ENCODE measurements at places on chromosomes 3 and 15.

DNA sequence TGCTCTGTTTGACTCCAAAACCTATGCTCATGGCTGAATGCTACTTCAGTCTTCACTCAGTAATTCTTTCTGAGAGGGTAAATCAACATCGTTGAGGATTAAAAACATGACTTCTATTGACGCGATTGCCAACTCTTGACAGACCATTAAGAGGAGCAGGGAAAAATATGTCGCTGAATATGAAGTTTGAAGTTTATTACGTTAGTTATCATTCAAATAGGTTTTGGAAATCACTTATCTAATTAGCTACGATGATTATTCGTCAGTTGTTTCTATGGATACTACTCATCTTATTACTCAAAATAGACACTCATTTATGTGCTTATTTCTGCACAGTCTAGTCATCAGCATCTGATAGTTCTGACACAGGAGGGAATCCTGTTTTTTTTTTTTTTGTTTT lies 279.2 kb upstream of the TBL1XR1 start:
- no peaks in the 10 kb centered on the region for H3K27me3 ChIP-seq
- no peak overlapping the region for H3K27ac ChIP-seq
- H3K4me3 ChIP-seq: no peak overlapping the region
- H3K36me3 ChIP-seq: peaks cover 2% of the 10 kb centered on the region
- H3K4me1 ChIP-seq: no peaks in the 10 kb centered on the region
- no peak for DNase-seq

DNA sequence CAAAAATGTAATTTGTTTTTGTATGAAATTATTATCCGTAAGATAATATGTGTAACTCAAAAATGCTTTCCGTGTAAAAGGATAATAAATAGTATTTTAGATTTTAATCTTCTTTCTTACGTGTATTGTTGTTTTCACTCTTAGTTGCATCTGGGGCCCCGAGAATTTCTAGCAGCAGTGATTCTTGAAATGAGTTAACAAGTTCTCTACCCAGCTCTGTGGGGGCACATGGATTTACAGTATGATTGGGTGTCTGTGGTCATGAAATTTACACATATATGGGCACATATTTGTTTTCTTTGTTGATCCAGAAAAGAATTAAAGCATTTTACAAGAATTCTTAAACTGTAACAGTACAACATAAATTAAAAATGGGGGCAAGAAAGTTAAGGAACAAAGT lies 145.9 kb upstream of the LRRFIP2 start:
- DNase-seq: no peak
- no peak overlapping the region for H3K4me3 ChIP-seq
- H3K27ac ChIP-seq: no peak overlapping the region

DNA sequence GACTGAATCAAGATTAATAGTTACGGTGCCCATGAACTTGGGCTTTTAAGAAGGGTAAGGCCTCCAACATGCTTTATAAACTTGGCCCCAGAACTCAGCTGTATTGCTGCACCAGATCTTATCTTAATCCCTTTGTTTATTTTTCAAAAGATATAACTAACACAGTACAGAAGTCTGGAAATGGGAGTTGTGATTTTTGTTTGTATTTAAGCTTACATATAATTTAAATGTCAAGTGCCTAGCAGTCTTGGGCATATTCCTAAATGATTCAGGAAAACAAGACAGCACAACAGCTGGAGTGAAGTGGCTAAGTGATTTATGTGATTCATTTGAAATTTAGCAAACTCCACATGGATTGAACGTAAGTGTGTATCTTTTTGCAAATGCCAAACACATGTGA lies 56.2 kb downstream of the NBEAL2 start:
- H3K27me3 ChIP-seq: no peaks in the 10 kb centered on the region
- peaks cover 28% of the 10 kb centered on the region for H3K4me1 ChIP-seq
- H3K36me3 ChIP-seq: peaks cover 40% of the 10 kb centered on the region
- DNase-seq: no peak
- no peak overlapping the region for H3K4me3 ChIP-seq

GRCh38 chr3:105967117-105967516 lies 98.3 kb upstream of the CBLB start:
- H3K27me3 ChIP-seq: no peaks in the 10 kb centered on the region
- no peak overlapping the region for H3K27ac ChIP-seq
- H3K4me3 ChIP-seq: no peak overlapping the region
- no peaks in the 10 kb centered on the region for H3K4me1 ChIP-seq
- no peak for DNase-seq

GRCh38 chr15:79875213-79875612 lies 21.6 kb downstream of the MTHFS start:
- peaks cover 88% of the 10 kb centered on the region for H3K36me3 ChIP-seq
- peaks cover 14% of the 10 kb centered on the region for H3K4me1 ChIP-seq
- no peaks in the 10 kb centered on the region for H3K27me3 ChIP-seq
- H3K4me3 ChIP-seq: no peak overlapping the region

DNA sequence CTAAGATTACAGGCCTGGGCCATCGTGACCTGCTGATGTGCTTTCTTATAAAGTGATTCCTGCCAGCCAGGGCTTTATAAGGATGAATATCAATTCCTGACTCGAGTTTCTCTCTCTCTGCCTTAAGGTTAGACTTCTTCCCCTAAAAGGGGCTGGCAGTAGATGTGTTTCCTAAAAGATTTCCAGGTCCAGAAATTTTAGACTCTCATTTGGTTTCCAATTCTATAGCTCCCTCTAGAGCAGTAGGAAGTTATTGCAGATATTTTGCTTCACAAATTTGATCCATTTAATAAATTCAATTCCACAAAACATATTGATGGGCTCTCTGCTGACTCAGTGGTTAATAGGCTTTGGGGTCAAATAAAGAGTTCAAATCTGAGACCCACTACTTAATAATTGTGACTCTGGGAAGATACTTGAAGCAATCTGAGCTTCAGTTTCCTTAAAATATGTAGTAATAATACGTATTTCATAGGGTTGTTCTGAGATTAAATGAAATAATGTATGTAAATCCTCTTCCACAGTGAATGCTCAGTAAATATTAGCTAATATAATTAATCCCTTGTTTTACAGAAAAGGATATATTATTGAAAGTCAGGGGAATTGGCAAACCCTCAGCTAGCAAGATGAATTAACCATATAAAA lies 2.1 kb downstream of the TRIM69 start:
- DNase-seq: no peak
- peaks cover 6% of the 10 kb centered on the region for H3K36me3 ChIP-seq
- H3K27ac ChIP-seq: peak overlapping the region; percentile 51
- no peaks in the 10 kb centered on the region for H3K27me3 ChIP-seq
- peak overlapping the region; percentile 73 for H3K4me3 ChIP-seq
- peaks cover 38% of the 10 kb centered on the region for H3K4me1 ChIP-seq

GRCh38 chr3:46186471-46187340 lies 21.4 kb downstream of the CCR1 start:
- H3K27me3 ChIP-seq: peaks cover 5% of the 10 kb centered on the region
- peak overlapping the region; percentile 35 for H3K4me3 ChIP-seq
- peak overlapping the region; percentile 73 for H3K27ac ChIP-seq
- no peak for DNase-seq

DNA sequence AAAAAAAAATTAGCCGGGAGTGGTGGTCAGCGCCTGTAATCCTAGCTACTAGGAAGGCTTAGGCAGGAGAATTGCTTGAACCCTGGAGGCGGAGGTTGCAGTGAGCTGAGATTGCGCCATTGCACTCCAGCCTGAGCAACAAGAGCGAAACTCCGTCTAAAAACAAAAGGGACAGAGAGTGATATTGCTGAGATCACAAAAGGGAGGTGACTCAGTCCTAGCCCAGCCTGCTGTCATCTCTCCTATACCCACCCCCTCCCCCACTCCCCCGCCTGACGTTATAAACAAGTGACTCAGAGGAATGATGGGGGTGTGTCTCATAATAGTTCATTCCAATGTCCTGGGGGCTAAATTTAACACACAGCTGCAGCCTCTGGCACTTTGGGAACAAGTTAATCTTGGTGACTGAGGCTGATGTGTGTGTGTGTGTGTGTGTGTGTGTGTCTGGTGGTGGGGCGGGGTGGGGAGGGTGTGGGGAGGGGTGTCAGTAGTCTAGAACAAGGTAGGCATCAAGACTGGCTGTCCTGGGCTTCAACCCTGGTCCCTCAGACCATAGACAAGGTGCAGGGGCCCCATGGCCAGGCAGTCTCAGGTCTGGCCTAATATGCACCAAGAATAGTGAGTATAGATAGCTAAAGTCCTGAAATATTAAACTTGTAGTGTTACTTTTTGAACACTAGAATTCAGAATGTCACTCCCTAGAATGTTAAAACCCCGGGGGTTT lies 1.3 kb upstream of the KLHL40 start:
- H3K27me3 ChIP-seq: peaks cover 28% of the 10 kb centered on the region
- DNase-seq: peak; percentile 7
- H3K4me1 ChIP-seq: peaks cover 2% of the 10 kb centered on the region
- no peak overlapping the region for H3K27ac ChIP-seq
- H3K36me3 ChIP-seq: no peaks in the 10 kb centered on the region

DNA sequence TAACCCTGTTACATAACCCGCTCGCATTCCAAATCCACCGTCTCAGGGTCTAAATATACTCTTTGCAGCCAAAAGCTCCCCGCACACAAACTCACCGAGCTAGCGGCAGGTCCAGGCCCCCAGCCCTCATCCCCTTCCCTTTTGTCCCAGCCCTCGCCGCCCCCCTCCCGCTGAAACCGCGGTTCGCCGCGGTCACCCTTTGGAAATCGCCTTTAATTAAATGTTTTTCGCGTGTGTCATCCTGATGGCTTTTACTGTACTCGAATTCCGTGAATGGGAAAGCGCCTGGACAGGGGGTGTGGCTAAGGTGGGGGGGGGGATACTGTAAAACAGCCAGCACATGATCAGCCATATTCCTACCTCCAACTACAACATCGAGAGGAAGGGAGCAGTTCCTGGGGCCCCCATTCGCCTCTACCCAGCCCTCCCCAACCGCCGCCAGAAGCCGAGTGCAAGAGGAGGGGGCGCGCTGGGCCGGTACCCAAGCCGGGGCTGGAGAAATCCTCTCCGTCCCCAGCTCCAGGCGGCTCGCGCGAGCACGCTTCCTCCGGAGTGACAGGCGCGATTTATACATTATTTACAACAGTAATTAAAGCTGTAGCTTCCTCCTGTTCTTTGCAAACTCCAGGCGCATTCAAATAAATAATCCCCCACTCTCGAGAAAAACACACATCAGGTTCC lies 1.7 kb downstream of the RORA start:
- H3K36me3 ChIP-seq: no peaks in the 10 kb centered on the region
- H3K27me3 ChIP-seq: peaks cover 77% of the 10 kb centered on the region
- H3K27ac ChIP-seq: no peak overlapping the region
- peak overlapping the region; percentile 62 for H3K4me3 ChIP-seq
- peaks cover 4% of the 10 kb centered on the region for H3K4me1 ChIP-seq

DNA sequence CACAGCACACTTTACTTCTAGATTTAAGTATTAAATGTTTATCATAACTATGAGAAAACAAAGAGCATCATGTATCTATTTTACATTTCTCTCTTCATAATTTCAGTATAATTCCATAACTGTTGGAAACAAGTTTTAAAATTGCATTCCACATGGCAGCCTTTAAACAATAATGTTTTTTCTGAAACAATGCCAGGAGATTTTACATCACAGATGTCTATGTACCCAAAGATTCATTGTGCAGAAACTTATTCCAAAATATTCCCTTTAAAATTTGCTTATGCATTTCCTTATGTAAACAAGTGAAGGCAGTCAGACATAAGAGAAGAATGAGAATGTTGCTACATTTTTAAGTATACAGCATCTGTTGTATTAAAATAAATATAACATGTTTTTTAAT lies 324.9 kb upstream of the COL8A1 start:
- H3K4me1 ChIP-seq: no peaks in the 10 kb centered on the region
- DNase-seq: no peak
- no peaks in the 10 kb centered on the region for H3K36me3 ChIP-seq
- no peaks in the 10 kb centered on the region for H3K27me3 ChIP-seq
- H3K27ac ChIP-seq: no peak overlapping the region

GRCh38 chr3:161222662-161223061 lies 1.6 kb downstream of the NMD3 start:
- H3K4me1 ChIP-seq: peaks cover 23% of the 10 kb centered on the region
- H3K27ac ChIP-seq: peak overlapping the region; percentile 23
- DNase-seq: no peak
- no peaks in the 10 kb centered on the region for H3K27me3 ChIP-seq

DNA sequence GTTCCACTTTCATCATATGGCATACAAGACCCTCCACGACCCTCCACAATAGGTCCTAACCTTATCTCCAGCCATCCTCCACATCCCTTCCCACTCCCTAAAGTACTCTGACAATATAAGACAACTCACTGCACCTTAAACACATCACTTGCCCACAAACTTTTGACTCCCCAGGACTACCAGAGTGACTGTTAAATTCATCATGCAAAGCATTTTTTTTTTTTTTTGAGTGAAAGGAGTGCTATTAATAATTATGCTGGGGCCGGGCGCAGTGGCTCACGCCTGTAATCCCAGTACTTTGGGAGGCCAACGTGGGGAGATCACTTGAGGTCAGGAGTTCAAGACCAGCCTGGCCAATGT lies 55.8 kb downstream of the OSBPL10 start:
- no peak for DNase-seq
- H3K4me3 ChIP-seq: no peak overlapping the region
- no peaks in the 10 kb centered on the region for H3K27me3 ChIP-seq
- peaks cover 8% of the 10 kb centered on the region for H3K4me1 ChIP-seq
- H3K36me3 ChIP-seq: peaks cover 9% of the 10 kb centered on the region

GRCh38 chr3:55720614-55721013 lies 233.5 kb upstream of the WNT5A start:
- no peak for DNase-seq
- no peak overlapping the region for H3K4me3 ChIP-seq
- H3K27me3 ChIP-seq: peaks cover 6% of the 10 kb centered on the region
- H3K36me3 ChIP-seq: no peaks in the 10 kb centered on the region

- DNase-seq: no peak
- no peak overlapping the region for H3K27ac ChIP-seq
- H3K27me3 ChIP-seq: no peaks in the 10 kb centered on the region
- no peaks in the 10 kb centered on the region for H3K36me3 ChIP-seq
- no peaks in the 10 kb centered on the region for H3K4me1 ChIP-seq
These were observed 321.3 kb upstream of the GOLIM4 start for GRCh38 chr3:168417016-168417415.

DNA sequence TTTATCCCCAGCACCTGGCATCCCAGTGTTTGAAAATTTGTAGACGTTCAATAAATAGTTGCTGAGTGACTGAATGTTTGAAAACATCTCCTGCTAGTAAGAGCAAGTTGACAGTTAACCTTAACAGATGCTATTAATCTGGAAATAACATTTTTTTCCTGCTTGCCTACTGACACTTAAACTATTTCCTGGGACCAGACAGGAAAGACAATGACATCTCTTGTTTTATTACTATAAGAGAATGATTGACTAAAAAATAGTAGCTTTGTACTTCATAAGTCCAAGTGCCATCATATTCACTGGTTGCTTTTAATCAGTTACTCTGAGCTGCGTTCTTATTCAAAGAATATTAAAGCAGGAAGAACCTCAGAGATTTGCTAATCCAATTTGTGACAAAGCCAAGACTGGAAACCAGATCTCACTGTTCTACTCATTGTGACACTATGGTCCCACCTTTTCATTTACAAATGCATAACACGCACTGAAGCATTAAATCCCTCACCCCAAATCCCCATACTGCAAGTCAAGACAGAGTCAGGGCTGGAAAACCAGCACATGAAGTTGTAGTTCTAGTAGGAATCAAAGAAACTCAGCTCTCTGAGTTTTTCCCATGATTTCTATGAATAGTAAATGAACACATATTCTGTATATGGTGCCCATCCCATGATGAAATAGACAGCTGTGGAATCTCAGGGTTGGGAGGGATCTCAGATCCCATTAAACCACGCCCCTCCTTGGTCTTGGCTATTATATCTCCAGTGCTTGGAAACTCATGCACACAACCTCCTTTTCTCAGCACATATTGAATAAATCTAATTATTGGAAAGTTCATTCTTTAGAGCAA lies 212.7 kb upstream of the P2RY1 start:
- H3K4me1 ChIP-seq: no peaks in the 10 kb centered on the region
- H3K27ac ChIP-seq: no peak overlapping the region
- H3K36me3 ChIP-seq: no peaks in the 10 kb centered on the region
- peaks cover 3% of the 10 kb centered on the region for H3K27me3 ChIP-seq
- H3K4me3 ChIP-seq: no peak overlapping the region
